ENCODE measurements at places on chromosomes 13 and 19.

GRCh38 chr13:23069566-23069965 lies 111.2 kb upstream of the SGCG start:
- DNase-seq, result no peak

DNA sequence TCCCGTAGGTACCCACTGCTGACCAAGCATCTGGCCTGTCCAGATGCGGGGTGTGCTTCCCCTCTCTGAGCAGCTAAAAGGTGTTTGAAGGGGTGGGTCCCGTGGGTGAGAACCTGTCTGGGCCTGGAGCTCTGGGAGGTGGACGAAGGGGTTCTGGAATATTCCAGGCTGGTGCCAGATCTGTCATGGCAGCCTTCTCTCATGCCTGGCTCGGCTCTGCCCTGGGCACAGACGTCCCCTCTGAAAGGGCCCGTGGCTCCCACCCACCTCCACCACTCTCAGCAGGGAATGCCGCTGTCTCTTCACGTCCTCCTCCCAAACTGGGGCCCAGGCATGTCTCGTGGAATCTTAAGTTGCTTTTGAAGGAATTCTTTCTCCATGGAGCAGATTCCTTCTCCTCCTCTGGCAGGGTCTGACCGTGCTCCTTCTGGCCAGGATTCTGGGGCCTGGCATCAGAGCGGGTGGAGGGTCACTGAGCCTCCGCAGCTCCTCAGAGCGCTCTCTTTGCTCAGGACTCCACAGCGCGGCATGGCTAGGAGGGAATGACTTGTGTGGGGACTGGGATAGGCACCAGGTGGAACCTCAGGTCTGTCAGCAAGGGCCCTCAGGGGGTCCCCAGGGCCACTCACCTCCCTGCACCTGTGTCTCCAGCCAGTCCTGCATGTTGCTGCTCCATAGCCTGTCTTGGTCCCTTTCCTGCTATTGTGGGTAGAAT lies 5.9 kb upstream of the MCF2L start:
- no peak for DNase-seq

- no peak for DNase-seq
These were observed 153.9 kb downstream of the DACH1 start for GRCh38 chr13:71712988-71713653.

DNA sequence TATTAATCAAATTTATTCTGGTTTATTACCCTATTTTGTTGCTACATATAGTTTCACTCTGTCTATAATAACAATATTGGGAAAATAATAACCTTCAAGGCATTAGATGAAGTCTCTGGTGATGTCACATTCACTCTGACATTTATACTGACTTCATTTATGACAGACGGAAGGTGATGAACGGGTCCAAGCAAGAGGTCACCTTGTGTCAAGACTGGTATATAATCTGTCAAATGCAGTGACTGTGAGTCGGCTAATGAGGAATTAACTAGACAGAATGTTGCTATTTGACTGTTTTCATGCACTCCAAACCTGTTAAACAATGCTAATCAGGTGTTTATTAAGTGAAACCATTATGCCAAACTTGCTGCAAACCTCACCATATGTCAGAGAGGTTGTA lies 800.5 kb upstream of the KLHL1 start:
- no peak for DNase-seq

DNA sequence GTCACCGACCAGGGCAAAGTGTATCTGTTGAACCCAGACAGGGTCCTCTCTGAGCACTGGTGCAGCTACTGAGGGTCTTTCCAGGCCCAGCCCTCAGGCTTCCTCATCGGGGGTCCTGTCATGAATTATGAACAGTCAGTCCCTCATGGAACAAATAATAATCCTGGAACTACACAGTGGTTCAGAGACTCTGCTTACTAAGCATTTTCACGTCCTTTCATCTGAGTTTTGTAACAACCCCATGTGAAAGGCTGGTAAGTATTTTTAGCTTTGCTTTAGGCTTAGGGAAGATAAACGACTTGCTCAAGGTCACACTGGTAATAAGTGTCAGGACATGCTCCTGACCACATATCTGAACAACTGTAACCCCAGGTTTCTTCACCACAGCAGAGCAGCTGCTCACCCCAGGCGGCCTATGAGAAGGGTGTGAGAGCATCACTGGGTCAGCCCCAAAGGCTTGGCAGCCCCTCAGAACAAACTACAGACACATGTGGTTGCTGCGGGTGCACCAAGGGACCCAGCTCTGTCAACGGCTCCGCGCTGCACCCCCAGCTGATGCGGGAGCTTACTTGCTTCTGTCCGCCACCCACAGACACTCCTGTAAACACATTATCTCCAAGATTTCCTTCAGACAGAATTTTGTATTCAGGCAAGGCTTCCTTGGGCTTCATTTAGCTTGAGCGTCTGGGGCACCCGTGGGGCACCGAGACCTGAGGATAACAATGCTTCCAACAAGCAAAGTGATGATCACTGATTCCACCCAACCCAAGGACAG lies 19.4 kb upstream of the GSX1 start:
- DNase-seq, result no peak
